ENCODE measurements at places on chromosomes 16 and 17.

DNA sequence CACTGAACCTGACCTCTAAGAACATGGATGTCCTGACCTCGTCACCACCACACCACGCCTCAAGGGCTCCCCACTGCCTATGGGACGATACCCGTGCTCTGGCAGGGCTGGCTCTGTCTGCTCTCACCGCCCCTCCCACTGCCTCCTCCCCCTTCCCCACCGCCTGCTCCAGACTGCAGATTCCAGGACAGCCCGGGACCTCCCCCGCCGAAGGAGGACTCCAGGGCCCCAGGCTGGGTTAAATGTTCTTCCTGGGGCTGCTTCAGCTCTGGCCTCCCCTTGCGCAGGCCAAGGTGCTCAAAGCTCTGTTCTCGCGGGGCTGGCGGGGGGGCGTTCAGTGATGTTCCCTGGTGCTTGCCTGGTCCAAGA lies 3.1 kb downstream of the NPW start:
- DNase-seq: no peak

DNA sequence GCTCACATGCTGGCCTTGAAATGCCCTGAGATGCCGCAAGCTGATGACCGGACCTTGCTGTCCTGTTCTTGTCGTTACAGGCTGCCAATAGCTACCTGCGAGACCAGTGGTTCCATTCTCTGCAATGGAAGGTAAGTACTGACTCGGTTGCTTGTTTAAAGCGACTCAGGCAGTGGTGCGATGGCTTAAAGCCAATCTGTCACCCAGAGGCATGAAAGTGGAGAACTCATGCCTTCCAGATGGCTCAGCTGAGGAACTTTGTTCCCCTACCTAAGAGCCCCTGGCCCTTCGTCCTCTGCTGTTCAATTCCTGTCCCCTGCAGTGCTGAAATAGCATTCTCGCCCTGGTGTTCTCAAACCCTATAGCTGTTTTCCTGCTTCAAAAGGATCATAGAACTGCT lies 158.3 kb upstream of the PLCG2 start:
- DNase-seq: no peak

GRCh38 chr17:80909635-80910034 lies 82.0 kb upstream of the CHMP6 start:
- no peak for DNase-seq

- no peak for DNase-seq
Observed at GRCh38 chr16:89581861-89582563, 6.5 kb downstream of the CPNE7 start.

- no peak for DNase-seq
Observed at GRCh38 chr17:65576939-65577338, 15.5 kb upstream of the AXIN2 start.

DNA sequence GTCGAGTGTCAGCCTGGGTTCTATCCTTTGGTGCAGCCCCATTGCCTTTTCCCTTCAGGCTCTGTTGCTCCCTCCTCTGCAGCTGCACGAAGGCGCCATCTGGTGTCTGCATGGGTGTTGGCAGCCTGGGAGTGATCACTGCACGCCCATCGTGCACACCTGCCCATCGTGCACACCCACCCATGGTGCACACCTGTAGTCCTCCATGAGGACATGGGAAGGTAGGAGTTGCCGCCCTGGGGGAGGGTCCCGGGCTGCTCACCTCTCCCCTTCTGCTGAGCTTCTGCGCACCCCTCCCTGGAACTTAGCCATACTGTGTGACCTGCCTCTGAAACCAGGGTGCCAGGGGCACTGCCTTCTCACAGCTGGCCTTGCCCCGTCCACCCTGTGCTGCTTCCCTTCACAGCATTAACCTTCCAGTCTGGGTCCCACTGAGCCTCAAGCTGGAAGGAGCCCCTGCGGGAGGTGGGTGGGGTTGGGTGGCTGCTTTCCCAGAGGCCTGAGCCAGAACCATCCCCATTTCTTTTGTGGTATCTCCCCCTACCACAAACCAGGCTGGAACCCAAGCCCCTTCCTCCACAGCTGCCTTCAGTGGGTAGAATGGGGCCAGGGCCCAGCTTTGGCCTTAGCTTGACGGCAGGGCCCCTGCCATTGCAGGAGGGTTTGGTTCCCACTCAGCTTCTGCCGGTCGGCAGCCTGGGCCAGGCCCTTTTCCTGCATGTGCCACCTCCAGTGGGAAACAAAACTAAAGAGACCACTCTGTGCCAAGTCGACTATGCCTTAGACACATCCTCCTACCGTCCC lies 2.9 kb downstream of the CTRL start:
- DNase-seq: peak; percentile 89

DNA sequence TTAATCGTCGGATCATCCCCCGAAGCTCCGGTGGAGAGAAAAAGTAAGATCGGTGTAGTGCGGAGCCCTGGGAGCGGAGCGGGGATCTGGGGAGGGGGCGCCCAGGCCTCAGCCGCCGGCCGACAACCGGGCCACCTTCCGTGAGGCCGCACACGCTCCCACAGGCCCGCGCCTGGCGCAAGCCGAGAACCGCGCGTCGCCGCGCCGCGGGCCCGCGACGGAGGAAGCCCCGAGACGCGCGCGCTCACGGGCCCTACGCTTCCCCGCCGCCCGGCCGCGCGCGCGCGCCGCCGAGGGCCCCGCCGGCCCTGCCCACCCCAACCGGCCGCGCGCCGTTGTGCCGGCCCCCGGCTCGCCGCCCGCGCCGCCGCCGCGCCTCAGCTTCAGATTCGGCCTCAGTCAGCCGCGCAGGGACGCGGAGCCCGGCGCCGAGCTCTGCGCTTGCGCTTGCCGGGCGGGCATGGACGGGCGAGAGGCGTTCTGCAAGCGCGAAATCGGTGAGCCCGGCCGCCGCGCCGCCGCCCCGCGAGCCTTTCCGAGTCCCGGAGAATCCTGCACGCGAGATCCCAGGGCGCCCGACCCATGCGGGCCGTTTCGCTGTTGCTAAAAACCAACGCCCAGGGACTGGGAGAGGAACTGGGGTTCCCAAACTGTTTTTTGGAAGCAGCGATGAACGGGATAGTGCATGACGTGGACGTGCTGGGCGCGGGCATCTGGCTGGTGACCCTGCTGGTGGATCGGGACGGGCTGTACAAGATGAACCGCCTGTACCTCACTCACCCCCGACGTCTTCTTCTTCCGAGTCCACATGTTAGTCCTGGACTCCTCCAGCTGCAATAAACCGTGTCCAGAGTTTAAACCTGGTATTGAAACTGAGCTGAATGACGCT lies 28.0 kb upstream of the LRRC37A start:
- peak; percentile 95 for DNase-seq

DNA sequence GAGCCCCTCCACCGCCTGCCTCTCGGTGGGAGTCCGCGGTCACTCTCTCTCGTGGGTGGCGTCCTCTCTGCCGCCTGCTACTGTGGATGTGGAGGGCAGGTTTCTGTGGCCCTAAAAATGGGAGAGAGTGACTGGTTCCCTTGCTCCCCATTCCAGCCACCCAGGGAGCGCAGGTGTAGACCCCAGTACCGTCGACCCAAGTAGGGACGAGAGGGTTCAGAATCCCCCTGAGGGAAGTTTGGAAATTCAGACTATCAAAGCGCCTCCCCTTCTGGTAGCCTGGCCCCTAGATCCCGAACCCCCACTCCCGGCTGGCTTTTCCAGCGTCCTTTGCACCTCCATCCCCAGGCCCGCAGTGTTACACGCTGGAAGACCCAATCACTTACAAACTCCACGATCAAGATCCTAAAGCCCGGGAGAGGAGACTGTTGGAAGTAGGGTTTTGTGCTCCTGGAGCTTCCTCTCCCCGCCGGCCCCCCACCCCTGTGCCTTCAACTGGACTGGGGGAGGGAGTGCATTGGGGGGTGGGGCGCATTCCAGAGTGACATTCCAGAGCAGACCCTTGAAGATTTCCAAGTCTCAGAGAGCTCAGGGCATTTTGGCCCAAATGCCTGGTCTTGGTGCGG lies 991 bp downstream of the GPRC5C start:
- DNase-seq: no peak

DNA sequence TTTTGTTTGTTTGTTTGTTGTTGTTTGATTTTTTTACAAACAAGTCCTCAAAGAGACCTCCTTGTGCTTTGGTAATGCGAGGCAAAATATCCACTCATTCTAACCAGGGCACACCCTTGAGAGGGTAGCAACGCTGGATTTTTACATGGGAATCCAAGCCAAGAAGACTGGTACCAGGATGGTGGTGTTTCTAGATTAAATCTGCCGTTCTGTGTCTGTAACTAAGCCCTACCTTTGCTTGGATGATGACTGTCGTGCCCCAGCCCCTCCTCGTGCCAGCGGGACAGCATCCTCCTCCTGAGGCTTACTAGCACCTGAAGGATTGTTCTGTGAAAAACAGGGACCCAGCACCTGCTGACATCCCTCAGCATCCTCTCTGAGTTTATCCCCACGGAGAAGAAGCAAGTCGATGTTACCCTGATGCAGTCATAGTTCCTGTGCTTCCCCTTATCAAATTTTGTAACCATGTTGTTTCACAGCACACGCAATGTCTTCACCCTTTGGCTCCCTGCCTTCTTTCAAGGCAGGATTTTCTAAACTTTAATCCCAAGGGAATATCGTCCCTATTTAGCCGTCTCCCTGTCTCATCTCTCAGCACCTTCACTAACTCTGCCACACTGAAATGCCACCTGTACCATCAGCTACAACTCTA lies 5.1 kb upstream of the HSBP1 start:
- no peak for DNase-seq

GRCh38 chr17:57459286-57459915 lies 203.1 kb downstream of the MSI2 start:
- no peak for DNase-seq

DNA sequence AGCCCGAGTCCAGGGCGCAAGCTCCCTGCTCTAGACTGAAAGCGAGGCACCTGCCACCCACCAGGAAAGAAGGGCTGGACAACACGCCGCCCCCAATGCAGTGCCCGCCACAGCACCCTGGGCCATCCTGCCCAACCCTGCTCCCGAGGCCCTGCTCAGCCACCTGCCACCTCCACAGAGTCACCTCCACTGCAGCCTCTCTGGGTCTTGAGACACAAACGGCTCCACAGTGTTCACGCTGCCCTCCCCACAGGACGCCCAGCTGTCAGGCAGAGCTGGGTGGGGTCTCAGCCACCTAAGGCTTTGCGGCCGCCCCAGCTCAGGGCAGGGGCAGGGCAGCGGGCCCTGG lies 9.3 kb downstream of the CLCN7 start:
- no peak for DNase-seq

GRCh38 chr16:67666559-67667452 lies at the start of the genes C16orf86 and ENKD1:
C16orf86 (plus strand) TSS chr16:67666814; CDS start chr16:67666971, 157 bp downstream.
ENKD1 (minus strand) TSS chr16:67666750; CDS start chr16:67666442, 308 bp downstream.
- DNase-seq: peak; percentile 93

DNA sequence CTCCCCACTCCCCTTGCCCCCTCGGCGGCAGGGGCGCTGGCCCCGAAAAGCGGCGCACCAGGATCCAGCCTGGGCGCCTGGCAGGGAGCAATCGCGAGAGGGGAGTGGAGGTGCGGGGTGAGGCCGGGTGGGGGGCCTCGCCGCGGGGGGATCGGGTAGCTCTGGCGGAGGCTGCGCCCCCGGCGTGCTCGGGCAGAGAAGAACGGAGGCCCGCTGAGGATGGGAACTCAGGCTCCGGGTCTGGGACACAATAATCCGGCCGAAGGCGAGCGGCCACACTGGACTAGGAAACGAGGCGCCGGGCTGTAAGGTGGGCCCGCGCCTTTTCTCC lies 721 bp upstream of the PCGF2 start:
- no peak for DNase-seq

GRCh38 chr16:49585143-49585832 lies 211.7 kb downstream of the C16orf78 start:
- no peak for DNase-seq

- no peak for DNase-seq
Observed at GRCh38 chr17:29624586-29624985, 1.9 kb upstream of the CORO6 start.

Data from GM10248 (cell line).